CD4-positive, alpha-beta T cell (primary cell): ENCODE measurements at places on chromosomes 1 and 21. TPM values are rescaled to one million over a fixed set of nuclear protein-coding genes. Genes with fewer than 3 reads are reported as not detected.
A peak's percentile ranks its signal among the peaks of the same experiment; 100 is the strongest.

GRCh38 chr1:27879374-27880082 is 7.2 kb downstream of the THEMIS2 start:
- DNase-seq: no peak

- no peak for DNase-seq
Measured at GRCh38 chr1:21673277-21673780, 4.2 kb upstream of the RAP1GAP start.

DNA sequence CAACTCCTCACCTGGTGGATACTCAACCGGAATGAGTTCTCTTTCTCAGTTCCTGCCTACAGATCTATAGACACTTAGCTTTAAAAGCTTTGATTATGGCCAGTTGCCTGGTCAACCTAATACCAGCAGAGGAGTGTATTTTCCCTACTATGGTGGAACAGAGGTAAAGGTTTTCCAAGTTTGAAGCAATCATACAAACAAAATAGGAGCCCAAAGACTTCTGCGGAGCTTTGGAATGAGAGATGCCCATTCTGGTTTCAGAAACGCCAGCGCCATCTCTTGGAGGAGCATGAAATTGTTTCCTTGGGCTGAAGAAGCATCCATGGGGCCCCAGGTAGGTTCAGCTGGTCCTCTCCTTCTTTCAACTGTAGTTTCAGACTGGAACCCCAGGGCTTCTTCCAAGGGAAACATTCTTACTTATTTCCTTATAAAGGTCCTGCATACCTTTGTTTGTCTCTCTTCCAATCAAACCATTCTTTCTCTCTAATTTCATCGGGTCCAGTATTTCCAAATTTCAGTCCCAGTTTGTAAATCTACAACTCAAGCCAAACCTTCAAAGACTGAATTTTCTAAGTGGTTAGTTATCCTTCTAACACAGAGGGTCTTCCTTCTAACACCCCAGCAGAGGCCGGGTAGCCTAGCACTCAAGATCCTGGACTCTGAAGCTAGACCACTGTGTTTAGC is 95.9 kb downstream of the KCNJ15 start:
- DNase-seq: peak; percentile 35

DNA sequence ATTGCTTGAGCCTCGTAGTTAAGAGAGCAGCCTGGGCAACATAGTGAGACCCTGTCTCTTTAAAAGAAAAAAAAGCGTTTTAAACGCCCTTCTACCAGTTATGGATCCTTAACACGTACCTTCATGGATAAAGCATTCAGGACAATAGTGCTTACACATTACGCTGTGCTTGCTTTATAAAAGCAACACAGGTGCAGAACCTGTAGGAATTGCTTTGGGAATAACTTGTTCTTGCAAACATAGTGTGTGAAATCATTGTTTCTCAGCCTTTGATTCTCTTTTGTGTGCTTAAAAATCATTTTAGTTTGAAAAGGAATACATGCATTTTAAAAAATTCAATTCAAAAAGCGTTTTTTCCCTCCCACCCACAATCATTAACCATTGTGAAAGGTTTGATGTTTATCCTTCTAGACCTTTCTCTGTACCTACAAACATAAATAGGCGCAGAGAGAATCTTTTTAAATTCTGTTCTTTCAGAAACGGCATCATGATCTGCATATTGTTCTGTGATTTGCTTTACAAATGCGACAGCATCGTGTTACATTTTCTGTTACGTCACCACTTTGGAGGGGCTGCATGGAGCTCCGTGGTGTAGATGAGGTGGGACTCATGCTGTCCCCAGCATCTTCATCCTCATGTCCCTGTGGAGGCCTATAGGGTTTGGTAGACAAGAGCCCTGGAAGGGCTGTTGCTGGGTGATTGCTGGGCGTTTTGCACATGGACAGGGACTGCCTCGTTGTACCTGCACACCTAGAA is 54.6 kb downstream of the SPSB1 start:
- no peak for DNase-seq

- no peak for DNase-seq
Measured at GRCh38 chr1:92949937-92950817, 11.1 kb downstream of the DIPK1A start.

- no peak for DNase-seq
Measured at GRCh38 chr1:102181341-102181740, 184.6 kb upstream of the OLFM3 start.

DNA sequence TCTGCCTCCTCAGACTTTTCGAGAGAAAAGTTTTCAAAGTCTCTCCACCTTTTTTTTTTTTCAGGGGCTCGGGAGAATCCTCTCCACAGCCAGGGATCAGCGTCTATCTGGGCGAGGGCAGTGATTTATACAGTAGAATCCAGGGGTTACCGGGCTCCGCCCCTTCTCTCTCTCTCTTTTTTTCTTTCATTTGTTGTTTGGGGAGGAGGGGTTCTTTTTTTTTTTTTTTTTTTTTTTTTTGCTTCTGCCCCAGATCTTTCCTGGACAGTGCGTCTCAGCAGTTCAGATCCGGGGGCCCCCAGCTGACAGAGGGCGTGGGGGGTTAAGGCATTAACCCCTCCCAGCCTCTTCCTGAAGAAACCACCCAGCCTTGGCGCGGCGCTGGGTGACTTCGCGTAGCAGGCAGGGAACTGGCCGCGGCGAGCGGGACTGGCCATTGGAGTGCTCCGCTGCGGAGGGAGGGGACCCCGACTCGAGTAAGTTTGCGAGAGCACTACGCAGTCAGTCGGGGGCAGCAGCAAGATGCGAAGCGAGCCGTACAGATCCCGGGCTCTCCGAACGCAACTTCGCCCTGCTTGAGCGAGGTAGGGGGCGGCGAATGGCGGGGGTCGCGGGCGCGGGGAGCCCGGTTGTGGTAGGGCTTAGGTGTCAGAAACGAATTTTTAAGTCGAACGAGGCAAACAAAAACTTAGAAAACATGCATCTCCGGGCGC is at the start of gene S1PR1:
TSS of gene S1PR1 (plus strand) at position 504 of the 713 bp plus-strand sequence. CDS start 1,966 bp downstream, outside the sequence.
- peak; percentile 63 for DNase-seq

GRCh38 chr1:39369565-39369964 is 121.9 kb upstream of the BMP8A start:
- no peak for DNase-seq

DNA sequence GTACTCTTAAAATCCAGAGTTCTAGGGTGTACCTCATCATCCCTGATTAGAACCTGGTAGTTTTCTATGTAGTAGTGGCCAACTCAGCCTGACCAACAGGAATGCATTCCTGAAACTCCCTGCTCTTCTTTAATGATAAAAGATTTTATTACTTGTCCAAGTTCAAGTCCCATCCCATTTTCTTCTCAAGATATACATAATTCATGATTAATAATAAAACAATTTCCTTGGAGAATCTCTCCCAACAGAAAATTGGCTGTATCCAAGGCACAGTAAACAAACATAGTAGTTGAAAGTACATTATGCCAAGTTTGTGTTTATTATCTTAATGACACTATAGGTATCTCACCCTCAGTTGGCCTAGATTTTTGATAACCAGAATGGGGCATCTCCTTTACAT is 714.1 kb upstream of the ADAMTS5 start:
- DNase-seq: no peak

- peak; percentile 50 for DNase-seq
Measured at GRCh38 chr1:226064816-226065248, 2.3 kb downstream of the H3-3A start.

- DNase-seq: no peak
Measured at GRCh38 chr21:41662761-41663160, 104.1 kb downstream of the RIPK4 start.

GRCh38 chr21:14684071-14684470 is 138.0 kb upstream of the SAMSN1 start:
- no peak for DNase-seq

DNA sequence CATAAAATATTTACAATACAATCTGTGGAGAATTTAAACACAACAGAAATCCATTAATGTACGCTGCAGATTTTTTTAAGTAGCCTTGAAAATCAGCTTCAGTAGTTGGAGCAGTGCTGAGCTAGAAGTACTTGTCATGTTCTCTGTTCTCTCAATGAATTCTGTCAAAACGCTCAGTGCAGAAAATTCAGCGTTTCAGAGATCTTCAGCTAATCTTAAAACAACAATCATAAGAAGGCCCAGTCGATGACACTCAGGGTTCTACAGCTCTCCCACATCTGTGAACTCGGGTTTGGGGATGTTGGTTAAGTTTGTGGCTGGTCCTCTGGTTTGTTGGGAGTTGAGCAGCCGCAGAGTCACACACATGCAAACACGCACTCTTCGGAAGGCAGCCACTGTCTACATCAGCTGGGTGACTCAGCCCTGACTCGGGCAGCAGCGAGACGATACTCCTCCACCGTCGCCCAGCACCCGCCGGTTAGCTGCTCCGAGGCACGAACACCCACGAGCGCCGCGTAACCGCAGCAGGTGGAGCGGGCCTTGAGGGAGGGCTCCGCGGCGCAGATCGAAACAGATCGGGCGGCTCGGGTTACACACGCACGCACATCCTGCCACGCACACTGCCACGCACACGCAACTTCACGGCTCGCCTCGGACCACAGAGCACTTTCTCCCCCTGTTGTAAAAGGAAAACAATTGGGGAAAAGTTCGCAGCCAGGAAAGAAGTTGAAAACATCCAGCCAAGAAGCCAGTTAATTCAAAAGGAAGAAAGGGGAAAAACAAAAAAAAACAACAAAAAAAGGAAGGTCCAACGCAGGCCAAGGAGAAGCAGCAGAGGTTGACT is 161.2 kb downstream of the RUNX1 start:
- peak; percentile 88 for DNase-seq

GRCh38 chr1:154993572-154994268 is at the start of gene LENEP:
TSS of gene LENEP (plus strand) at chr1:154993586. CDS start at chr1:154993608, 22 bp downstream.
- no peak for DNase-seq

DNA sequence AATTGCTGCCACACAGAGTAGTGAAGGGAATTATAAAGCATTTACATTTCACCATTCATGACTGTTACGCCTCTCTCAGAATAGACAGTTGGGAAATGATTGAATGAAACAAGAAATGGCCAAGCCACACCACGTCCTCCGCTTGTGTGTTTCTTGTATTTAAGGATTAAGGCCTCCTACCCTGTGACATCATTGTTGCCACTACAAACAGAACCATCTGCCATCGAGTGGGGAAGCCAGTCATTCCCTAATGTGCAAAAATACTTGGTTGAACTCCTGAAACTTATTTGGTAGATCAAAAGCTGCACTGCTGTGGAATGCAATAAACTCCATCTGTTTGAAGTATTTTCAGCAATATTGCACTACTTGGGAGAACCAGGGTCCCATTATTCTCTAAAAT is 99.0 kb upstream of the C1orf105 start:
- no peak for DNase-seq

DNA sequence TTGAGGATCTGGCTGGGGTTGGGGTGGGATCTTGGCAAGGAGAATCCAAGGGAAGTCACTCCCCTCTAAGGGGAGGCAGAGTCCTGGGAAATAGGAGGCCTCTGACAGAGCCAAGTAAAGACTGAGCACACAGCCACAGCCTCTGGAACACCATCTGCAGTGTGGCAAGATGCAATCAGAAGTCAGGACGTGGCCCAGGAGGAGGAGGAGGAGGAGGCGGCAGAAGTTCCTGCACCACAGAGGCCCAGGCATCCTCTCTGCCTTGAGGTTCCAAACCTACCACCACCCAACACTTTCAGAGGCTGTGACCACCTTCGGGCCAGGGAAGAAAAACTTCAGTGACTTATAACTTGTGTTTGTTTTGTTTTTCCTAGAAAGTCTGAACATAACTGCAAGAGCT is 23.7 kb upstream of the KCNE2 start:
- no peak for DNase-seq

DNA sequence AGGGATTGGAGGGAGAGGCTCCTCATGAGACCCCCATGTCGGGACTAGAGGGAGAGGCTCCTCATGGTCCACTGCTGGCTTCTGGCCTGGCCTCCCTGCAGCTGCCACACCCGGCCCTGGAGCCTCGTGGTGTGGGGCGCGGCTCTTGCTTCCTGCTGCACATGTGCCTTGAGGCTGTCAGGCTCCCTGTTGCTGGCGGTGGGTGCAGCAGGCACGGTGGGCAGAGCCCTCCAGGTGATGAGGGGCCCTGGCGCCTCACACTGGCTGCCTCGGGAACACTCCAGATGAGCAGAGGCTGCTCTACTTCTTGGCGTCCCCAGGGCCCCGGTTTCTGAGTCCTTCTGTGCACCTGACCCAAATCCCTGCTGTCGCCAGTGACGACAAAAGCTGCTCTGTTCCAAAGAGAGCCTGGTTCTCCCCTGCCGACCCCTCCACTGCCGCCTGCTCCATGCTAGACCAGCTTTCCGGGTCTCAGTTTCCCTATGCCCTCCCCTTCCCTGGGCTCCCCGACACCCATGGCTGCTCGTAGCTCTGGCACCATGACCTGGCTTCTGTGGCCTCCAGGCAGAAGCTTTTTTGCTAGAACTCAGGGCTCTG is 9.7 kb upstream of the ATAD3B start:
- DNase-seq: no peak

- no peak for DNase-seq
Measured at GRCh38 chr1:233172201-233172600, 123.3 kb downstream of the PCNX2 start.

DNA sequence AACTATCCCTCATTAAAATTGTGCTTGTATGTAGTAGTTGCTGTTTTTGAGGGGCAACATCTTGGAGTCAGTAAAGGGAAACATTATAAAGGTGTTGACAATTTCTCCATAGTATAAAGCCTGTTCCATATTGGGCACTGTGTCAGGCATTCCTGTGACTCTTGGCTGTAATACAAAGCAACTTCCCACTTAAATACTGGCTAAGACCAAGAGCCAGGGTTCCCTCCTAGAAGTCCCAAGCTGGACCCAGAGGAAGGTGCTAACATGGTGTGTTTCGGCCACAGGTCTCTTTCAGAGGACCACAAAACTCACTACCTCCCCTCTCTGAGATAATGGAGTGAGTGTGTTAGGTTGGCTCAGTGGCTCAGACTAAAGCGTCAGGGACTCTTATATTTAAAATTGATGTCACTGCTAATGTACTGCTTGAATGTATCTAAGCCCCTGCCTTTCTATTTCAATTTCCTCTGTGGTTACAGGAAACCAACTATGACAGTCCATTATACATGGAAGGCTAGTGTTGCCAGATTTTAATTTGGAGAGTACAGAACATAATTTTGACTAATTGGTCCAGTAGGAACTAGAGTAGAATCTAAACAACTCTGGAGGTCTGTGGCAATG is 74.7 kb upstream of the RGL1 start:
- no peak for DNase-seq

DNA sequence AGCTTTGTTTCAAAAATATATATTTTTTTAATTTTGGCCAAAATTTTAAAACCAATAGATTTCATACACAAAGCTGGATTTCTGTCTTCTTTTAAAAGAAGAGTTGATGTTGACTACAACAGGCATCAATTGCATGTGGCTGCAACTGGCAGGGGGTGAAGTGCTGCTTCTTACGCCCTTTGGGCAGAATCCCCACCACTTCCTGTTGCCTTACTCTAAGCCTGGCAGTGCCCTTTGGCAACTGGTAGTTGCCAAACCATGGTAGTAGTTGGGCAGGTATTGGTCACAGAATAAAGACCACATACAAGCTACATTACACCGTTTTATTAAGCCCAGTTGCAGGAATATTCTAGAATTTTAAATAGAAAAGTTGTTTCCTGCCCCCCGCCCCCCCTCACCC is 17.0 kb downstream of the LAMC2 start:
- DNase-seq: no peak

- peak; percentile 91 for DNase-seq
Measured at GRCh38 chr1:109113590-109114341, at the start of gene ELAPOR1. TSS of gene ELAPOR1 (plus strand) at chr1:109114115. CDS start at chr1:109114184, 69 bp downstream.

- no peak for DNase-seq
Measured at GRCh38 chr1:92583821-92584760, 97.4 kb upstream of the GFI1 start.

The GRIK3 gene
- total RNA-seq: not detected

The ERG gene
- not detected for total RNA-seq

The LEMD1 gene
- not detected for total RNA-seq

The TPTE gene
- total RNA-seq: not detected

The PPIAL4G gene
- total RNA-seq: 0.14 TPM

The GUCA2B gene
- total RNA-seq: not detected

The NR1I3 gene
- total RNA-seq: not detected

The ARHGEF19 gene
- 3.8 TPM for total RNA-seq

The ATF3 gene
- 10.4 TPM for total RNA-seq

The LMX1A gene
- not detected for total RNA-seq
